Epithelial cell of proximal tubule (primary cell): ENCODE measurements at places on chromosomes 11 and 22.

GRCh38 chr22:42978453-42979103 is 36.4 kb downstream of the PACSIN2 start:
- no peak for DNase-seq

- no peak for DNase-seq
These were observed 14.7 kb upstream of the IFT27 start for GRCh38 chr22:36790648-36791047.

GRCh38 chr22:47067911-47068625 is 305.6 kb downstream of the TBC1D22A start:
- no peak for DNase-seq

DNA sequence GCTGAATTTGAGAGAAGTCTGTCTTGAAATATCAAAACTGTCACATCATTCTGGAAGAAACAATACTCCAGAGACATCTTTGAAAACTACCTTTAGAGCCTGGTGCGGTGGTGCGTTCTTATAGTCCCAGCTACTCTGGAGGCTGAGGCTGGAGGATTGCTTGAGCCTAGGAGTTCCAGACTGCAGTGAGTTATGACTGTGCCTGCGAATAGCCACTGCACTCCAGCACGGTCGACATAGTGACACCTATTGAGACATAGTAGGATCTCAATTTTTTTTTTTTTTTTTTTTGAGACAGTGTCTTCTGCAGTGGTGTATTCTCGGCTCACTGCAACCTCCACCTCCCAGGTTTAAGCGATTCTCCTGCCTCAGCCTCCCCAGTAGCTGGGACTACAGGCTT is 11.5 kb upstream of the AIFM3 start:
- no peak for DNase-seq

DNA sequence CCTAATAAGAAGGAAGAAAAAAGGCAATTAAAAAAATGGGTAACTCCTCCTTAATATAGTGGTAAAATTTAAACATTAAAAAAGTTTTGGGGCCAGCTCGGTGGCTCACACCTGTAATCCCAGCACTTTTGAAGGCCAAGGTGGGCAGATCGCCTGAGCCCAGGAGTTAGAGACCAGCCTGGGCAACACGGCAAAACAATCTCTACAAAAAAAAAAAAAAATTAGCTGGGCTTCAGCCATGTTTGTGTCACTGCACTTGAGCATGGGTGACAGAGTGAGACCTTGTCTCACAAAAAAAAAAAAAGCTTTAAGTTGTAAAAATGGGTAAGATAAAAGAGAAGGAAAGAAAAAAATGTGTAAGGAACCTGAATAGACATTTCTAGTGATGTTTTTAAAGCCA is 11.3 kb upstream of the FBXO3 start:
- no peak for DNase-seq

DNA sequence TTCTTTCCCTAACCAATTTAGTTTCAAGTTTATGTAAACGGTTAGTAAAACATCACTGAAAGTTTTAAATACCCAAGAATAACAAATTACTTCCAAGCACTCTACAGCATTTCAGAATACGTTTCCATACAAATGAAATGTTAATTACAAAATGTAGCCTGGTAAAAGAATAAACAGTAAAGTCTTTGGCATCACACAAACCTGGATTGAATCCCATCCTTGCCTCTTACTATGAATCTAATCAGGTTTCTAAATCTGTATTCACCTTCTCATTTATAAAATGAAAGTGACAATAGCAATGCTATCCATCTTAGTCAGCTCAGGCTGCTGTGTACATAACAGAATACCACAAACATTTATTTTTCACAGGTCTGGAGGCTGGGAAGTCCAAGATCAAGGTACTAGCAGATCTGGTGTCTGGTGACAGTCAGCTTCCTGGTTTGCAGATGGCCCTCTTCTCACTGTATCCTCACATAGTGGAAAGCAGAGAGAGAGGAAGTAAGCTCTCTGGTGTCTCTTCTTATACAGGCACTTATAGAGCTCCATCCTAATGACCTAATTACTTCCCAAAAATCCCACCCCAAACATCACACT is 19.2 kb downstream of the FAM168A start:
- no peak for DNase-seq

DNA sequence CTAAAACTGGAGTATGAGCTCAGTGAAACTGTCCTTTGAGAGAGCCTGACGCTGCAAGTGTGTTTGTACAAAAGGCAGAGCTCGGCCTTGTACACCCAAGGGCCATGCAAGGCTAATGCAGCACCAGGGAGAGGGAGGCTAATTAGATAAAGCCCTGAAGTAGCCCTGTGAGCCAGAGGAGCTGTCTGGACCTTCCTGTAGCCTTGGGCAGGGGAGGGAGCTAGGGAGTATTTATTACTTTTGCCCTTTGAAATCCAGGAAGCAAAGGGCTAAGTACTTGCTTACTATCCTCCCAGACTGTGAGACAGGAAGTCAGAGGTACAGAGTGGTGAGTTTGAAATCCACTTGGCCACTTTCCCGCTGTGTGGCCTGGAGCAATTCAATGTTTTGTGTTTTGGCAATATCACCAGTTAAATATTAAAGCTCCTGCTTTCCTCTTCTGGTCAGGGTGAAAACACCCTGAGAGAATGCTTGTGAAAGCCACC is 10.2 kb upstream of the LDHA start:
- DNase-seq: peak; percentile 84

GRCh38 chr11:112656772-112657428 is 304.3 kb upstream of the NCAM1 start:
- DNase-seq: no peak

DNA sequence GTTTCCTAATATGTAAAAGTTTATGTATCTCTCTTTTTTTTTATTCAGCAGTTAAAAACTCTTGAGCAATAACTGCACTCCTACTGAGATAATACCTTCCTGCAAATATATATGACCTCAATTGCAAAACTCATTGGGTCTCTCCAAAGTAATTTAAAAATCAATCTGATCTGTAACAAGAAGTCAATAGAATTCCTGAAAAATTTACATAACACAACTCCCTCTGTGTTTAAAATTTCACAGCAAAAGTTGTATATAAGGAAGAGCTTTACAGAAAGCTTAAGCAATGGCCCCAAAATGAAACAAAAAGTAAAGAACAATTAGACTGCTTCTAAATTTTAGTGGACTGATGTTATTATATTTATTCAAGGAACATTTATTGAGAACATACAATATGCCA is 313.4 kb downstream of the DLG2 start:
- DNase-seq: no peak

DNA sequence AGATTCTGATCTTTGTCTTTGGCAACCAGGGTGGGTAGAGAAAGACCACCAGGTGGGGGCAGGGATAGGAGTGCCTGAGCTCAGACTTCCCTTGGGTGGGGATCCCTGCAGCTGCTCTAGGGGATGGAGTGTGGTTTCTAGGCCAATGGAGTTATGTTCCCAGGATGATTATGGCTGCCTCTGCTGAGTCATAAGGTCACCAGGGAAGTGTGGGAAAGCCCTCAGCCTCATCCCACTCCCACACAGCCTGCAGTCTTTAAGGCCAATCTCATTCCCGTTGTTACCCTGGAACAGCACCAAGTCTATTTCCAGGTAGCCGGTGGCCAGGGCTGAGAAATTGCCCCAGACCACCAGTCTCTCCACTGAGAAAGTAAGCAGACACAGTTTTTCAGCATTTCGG is 2269.3 kb upstream of the RAG2 start:
- no peak for DNase-seq

- DNase-seq: no peak
These were observed 428 bp upstream of the FEZ1 start for GRCh38 chr11:125496529-125496857.

- DNase-seq: no peak
These were observed 6.3 kb downstream of the AMPD3 start for GRCh38 chr11:10461276-10461790.

- DNase-seq: no peak
These were observed 68.9 kb downstream of the NECTIN1 start for GRCh38 chr11:119659971-119660723.

DNA sequence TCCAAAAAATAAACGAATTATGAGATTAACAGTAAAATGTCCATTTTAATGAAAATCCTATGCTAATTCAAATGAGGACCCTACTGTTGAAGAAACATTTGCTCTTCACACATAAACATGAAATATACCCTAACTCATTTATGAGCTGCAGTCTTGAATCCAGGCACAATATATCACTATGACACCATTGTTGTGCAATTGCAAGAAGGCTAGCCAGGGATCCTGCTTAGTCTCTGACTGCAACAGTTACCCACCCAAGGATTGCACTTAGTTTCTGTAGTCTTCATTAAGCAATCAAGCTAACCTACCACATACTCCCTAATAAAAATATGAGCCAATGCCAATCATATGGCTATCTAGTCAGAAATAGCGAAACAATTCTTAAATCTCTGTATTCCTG is 981.0 kb upstream of the FAT3 start:
- no peak for DNase-seq

DNA sequence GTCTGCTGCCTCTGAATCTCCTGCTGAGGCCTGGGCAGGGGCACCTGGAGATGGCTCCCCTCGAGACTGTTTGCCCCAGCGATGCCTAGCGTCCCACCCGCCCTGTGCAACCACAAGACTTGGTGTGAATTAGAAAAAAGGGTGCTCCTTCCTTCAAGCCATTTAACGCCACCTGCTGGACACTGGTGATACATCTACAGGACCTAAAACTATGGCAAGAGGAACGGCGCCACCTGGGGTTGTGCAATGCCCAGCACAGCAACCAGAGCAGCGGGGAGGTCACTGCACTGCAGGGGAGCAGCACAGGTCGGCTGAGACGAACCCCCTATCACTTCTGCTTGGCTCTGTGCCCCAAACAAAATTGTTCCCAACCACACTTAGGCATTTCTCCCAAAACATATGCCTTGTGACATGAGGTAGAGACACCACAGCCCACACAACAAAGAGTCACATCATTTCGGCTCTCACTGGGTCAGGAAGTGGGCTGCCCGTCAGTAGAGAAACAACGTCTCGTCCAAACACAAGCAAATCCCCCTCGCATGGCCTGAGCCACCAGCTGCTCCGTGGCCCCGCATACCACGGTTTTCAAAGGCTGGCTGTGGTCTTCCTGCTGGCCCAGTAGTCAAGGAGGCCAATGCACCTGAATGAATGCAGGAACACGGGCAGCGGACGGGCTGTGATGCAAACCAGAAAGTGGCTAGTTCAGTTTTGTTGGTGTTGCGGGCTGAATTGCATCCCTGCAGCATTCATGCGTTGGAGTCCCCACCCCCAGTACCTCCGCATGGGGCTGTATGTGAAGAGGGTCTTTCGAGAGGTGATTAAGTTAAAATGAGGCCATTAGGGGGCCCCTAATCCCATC is 171.9 kb downstream of the SHANK2 start:
- DNase-seq: peak; percentile 13

DNA sequence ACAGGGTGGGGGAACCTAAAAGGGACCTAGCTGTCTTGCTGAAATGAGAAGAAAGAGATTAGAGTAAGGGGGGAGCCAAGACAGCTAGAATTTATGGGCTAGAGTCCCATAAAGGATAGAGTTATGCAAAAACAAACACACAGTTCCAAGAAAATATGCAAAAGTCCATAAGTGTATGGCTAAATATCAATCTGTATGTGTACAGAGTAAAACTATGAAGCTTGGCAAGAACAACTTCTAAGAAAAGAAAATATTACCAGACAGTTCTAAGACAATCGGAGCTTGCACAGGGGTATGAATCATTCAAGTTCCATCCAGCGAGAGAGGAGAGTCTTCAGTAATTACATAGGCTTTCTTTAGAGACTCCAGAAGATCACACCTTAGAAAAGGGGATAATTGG is 41.8 kb downstream of the GDPD4 start:
- DNase-seq: no peak

GRCh38 chr22:41508770-41509170 is 35.5 kb downstream of the POLR3H start:
- DNase-seq: no peak
